ENCODE measurements at places on chromosomes 13 and 19. TPM values are rescaled to one million over a fixed set of nuclear protein-coding genes. Genes with fewer than 3 reads are reported as not detected.

The PIAS4 gene
- total RNA-seq = 12.1 TPM

The PPM1N gene
- total RNA-seq = 2.8 TPM

GRCh38 chr19:48735031-48735615, 5.3 kb downstream of the RASIP1 start:
- H3K27me3 ChIP-seq = peaks cover 4% of the 10 kb centered on the region
- H3K4me1 ChIP-seq = no peaks in the 10 kb centered on the region
- no peak overlapping the region for H3K27ac ChIP-seq
- H3K4me3 ChIP-seq = peak overlapping the region; percentile 0
- no peaks in the 10 kb centered on the region for H3K36me3 ChIP-seq

DNA sequence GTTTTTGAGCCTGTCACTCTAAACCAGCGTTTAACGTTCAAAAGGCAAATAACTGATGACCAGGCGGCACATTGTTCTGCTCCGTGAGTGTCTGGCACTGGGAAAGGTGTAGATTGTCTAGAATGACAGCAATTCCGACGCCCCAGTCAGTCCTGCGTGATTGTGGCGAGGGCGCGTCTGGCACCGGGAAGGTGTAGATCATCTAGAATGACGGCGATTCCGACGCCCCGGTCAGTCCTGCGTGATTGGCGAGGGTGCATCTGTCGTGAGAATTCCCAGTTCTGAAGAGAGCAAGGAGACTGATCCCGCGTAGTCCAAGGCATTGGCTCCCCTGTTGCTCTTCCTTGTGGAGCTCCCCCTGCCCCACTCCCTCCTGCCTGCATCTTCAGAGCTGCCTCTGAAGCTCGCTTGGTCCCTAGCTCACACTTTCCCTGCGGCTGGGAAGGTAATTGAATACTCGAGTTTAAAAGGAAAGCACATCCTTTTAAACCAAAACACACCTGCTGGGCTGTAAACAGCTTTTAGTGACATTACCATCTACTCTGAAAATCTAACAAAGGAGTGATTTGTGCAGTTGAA, 26.1 kb upstream of the NDUFS7 start:
- peaks cover 17% of the 10 kb centered on the region for H3K4me1 ChIP-seq
- no peak overlapping the region for H3K27ac ChIP-seq
- H3K27me3 ChIP-seq = no peaks in the 10 kb centered on the region
- H3K4me3 ChIP-seq = no peak overlapping the region

DNA sequence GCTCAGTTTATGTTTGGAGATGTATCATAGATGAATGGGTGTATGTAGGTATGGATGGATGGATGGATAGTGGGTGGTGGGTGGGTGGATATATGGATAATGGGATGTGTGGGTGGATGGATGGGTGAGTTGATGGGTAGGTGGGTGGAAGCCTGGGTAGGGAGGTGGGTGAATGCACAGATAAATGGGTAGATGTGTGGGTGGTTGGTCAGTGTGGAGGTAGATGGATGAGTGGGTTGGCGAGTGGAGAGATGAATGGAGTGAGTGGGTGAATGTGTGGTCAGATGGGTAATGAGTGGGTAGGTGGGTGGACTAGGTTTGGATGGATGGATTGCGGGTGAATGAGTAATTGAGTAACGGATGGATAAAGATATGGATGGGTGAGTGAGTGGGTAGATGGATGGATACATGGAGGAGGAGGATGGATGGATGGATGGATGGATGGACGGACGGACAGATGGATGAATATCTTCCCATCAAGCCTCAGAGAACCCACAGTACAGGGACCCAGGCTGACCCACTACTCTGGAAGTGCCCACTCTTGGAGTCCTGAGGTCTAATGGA, 13.4 kb downstream of the MEIS3 start:
- H3K27ac ChIP-seq = no peak overlapping the region
- no peaks in the 10 kb centered on the region for H3K4me1 ChIP-seq
- no peak overlapping the region for H3K4me3 ChIP-seq
- no peaks in the 10 kb centered on the region for H3K36me3 ChIP-seq
- no peak for DNase-seq

- no peak for DNase-seq
- no peak overlapping the region for H3K4me3 ChIP-seq
- no peak overlapping the region for H3K27ac ChIP-seq
- peaks cover 9% of the 10 kb centered on the region for H3K4me1 ChIP-seq
- no peaks in the 10 kb centered on the region for H3K36me3 ChIP-seq
Observed at GRCh38 chr13:35769812-35770211, 293.3 kb upstream of the MAB21L1 start.

DNA sequence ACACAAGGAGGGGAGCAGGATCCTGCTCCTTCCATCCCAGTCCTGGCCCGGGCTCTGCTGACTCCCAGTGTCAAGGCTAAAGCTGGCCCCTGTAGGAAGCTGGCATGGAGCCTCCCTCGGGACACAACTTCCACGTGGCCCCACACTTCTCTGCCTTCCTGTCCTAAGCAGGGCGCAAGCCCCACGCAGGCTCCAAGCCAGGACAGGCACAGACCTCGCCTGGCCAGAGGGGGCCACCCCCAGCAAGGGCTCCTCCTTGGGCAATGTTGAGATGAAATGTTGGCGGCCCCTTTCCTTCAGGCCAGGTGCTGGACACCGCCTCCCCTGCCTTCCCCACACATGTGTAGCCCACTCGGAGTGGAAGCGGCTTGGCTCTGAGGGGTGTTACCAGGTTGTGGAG, 66.6 kb downstream of the COL4A1 start:
- no peak overlapping the region for H3K27ac ChIP-seq
- no peak for DNase-seq
- H3K36me3 ChIP-seq = no peaks in the 10 kb centered on the region

DNA sequence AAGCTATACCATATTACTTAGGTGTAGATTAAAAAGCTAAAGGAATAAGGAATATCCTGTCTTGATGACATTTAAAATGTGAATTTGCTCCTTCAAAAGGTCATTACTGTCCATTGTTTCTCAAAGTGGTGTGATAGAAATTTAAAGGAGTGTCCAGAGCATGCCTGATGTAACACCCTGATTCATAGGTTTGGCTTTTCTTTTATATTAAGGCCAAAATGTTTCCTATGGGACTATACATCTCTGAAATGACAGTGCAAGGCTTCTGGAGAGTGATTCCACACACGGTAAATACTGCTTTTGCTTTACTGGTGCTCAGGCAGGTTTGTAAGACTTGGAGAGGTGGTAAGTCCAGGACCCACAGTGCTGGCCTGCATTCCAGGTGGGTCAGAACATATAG, 289.9 kb downstream of the RFC3 start:
- H3K4me3 ChIP-seq = no peak overlapping the region
- no peaks in the 10 kb centered on the region for H3K36me3 ChIP-seq
- H3K4me1 ChIP-seq = no peaks in the 10 kb centered on the region
- no peak overlapping the region for H3K27ac ChIP-seq
- peak; percentile 2 for DNase-seq
- no peaks in the 10 kb centered on the region for H3K27me3 ChIP-seq

- no peaks in the 10 kb centered on the region for H3K36me3 ChIP-seq
- DNase-seq = no peak
- H3K27ac ChIP-seq = no peak overlapping the region
- peaks cover 8% of the 10 kb centered on the region for H3K4me1 ChIP-seq
Observed at GRCh38 chr13:20178156-20178555, 14.6 kb downstream of the GJB2 start.

DNA sequence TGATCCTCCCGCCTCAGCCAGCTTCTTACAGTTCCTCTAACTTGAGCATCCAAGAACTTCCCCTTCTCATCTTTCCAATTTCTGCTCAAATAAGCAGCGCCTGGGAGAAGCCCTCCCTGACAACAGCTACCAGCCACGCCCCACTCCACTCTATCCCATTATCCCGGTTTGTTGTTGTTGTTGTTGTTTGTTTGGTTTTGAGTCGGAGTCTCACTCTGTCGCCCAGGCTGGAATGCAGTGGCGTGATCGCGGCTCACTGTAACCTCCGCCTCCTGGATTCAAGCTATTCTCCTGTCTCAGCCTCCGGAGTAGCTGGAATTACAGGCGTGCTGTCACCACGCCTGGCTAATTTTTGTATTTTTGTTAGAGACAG, 822 bp upstream of the PTPRS start:
- H3K4me3 ChIP-seq = no peak overlapping the region
- peaks cover 20% of the 10 kb centered on the region for H3K27me3 ChIP-seq
- no peak for DNase-seq
- no peak overlapping the region for H3K27ac ChIP-seq
- H3K4me1 ChIP-seq = no peaks in the 10 kb centered on the region
- no peaks in the 10 kb centered on the region for H3K36me3 ChIP-seq

The KPNA3 gene
- 27.5 TPM for total RNA-seq

- no peak overlapping the region for H3K27ac ChIP-seq
- no peaks in the 10 kb centered on the region for H3K27me3 ChIP-seq
- peak; percentile 47 for DNase-seq
Observed at GRCh38 chr13:73849292-73849691, 284.9 kb downstream of the KLF12 start.

- DNase-seq = no peak
- no peak overlapping the region for H3K4me3 ChIP-seq
- H3K36me3 ChIP-seq = no peaks in the 10 kb centered on the region
- H3K4me1 ChIP-seq = no peaks in the 10 kb centered on the region
- H3K27ac ChIP-seq = no peak overlapping the region
- no peaks in the 10 kb centered on the region for H3K27me3 ChIP-seq
Observed at GRCh38 chr13:90534617-90535370, 812.7 kb upstream of the MIR17HG start.

- peak overlapping the region; percentile 80 for H3K4me3 ChIP-seq
- DNase-seq = peak; percentile 42
- no peaks in the 10 kb centered on the region for H3K36me3 ChIP-seq
- peaks cover 3% of the 10 kb centered on the region for H3K4me1 ChIP-seq
- peak overlapping the region; percentile 30 for H3K27ac ChIP-seq
Observed at GRCh38 chr13:99086267-99087097, 108.6 kb upstream of the DOCK9 start.

GRCh38 chr13:20271441-20271840, 39.3 kb upstream of the GJB6 start:
- H3K27me3 ChIP-seq = no peaks in the 10 kb centered on the region
- H3K4me1 ChIP-seq = no peaks in the 10 kb centered on the region
- no peak overlapping the region for H3K4me3 ChIP-seq
- H3K27ac ChIP-seq = no peak overlapping the region

DNA sequence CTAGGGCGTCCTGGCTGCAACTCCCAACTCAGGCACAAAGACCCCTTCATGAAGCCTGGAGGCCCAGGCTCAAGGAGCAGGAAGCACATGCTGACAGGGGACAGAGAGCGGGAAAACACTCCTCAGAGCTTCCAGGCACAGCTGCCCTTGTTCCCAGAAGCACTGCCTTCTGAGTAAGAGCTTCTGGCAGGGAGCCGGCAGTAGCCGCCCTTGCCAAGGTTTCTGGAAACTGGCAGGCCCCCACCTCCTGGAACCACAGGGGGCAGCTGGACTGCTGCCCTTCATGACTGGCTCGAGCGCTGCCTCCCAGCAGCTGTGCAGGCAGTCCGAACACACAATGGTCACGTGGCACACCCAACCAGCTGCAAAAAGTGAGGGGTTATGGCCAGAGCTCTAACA, 33.6 kb upstream of the EPHX3 start:
- peaks cover 34% of the 10 kb centered on the region for H3K36me3 ChIP-seq
- no peaks in the 10 kb centered on the region for H3K27me3 ChIP-seq
- no peak overlapping the region for H3K4me3 ChIP-seq
- peaks cover 30% of the 10 kb centered on the region for H3K4me1 ChIP-seq
- peak; percentile 99 for DNase-seq

DNA sequence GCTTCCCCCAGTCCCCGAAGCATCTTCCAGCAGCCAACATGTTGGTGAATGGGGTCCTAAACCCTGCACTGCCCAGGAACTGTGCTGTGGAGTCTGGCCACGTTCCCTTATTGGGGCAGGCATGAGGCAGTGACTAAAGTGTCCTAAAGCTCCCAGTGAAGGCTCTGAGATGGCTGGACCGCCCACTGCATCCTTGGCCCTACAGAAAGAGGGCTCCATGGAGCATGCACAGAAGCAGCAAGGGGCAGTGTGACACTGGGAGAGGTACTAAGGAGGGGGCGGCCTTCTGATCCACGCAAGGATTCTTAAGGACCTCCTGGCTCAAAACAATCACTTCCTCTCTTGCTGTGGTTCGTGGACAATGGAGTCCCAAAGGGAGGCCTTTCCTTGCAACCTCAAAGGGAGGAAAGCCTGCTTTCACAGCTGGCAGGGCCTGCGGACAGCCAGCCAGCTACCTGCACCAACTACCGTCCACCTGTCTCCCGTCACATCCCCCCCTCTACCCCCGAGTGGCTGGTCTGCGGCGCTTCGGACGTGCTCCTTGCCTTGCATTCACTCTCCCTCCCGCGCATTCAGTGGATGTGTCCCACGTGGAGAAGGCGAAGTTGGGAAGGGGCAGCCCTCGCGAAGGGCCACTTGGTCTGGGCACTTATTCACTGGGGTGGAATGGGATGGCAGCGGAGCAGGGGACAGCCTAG, 63.9 kb upstream of the STARD13 start:
- H3K4me3 ChIP-seq = peak overlapping the region; percentile 58
- no peaks in the 10 kb centered on the region for H3K36me3 ChIP-seq
- no peaks in the 10 kb centered on the region for H3K27me3 ChIP-seq

- H3K27me3 ChIP-seq = no peaks in the 10 kb centered on the region
- DNase-seq = peak; percentile 53
- H3K27ac ChIP-seq = no peak overlapping the region
- H3K36me3 ChIP-seq = no peaks in the 10 kb centered on the region
- no peak overlapping the region for H3K4me3 ChIP-seq
Observed at GRCh38 chr13:31887286-31887685, 144.3 kb upstream of the FRY start.

DNA sequence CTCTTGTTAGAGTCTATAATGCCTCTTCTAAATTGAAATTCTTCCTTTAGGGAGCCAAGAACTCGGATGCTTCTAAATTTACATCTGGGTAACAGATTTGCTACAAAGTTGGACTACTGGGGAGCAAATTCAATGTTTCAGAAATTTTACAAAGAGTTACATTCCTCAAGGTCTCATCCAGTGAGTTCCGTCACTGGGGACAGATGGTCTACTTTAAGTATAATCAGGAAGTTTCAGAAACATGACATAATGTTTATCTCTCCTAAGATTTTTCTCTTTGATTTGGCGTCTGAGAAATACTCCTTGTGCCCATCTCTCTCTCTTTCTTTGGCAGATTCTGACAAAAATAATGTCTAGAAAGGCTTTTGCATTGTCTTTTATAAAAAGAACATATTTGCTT, 81.5 kb upstream of the MBNL2 start:
- H3K4me3 ChIP-seq = peak overlapping the region; percentile 4
- H3K27ac ChIP-seq = no peak overlapping the region
- DNase-seq = no peak

GRCh38 chr19:53381376-53381775, 13.6 kb upstream of the ZNF765 start:
- H3K4me3 ChIP-seq = no peak overlapping the region
- H3K36me3 ChIP-seq = no peaks in the 10 kb centered on the region
- H3K27ac ChIP-seq = no peak overlapping the region
- no peaks in the 10 kb centered on the region for H3K4me1 ChIP-seq
- DNase-seq = no peak
- no peaks in the 10 kb centered on the region for H3K27me3 ChIP-seq

DNA sequence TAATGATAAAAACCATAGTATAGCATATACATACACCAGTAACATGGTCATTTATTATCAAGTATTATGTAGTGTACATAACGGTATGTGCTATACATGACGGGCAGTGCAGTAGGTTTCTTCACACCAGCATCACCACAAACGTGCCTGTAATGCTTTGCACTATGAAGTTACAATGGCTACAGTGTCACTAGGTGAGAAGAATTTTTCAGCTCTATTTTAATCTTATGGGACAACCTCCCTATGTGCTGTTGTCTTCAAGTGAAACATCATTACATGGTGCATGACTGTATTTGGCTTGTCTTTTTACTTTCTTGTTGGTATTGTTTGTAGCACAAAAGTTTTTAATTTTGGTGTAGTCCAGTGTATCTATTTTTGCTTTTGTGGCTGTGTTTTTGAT, 18.7 kb downstream of the CDK8 start:
- H3K27ac ChIP-seq = no peak overlapping the region
- no peak for DNase-seq
- no peak overlapping the region for H3K4me3 ChIP-seq
- no peaks in the 10 kb centered on the region for H3K36me3 ChIP-seq
- no peaks in the 10 kb centered on the region for H3K27me3 ChIP-seq
- H3K4me1 ChIP-seq = no peaks in the 10 kb centered on the region

Data from fibroblast of lung (primary cell).